ENCODE measurements at places on chromosomes 1 and 21. TPM values are rescaled to one million over a fixed set of nuclear protein-coding genes. Genes with fewer than 3 reads are reported as not detected.

DNA sequence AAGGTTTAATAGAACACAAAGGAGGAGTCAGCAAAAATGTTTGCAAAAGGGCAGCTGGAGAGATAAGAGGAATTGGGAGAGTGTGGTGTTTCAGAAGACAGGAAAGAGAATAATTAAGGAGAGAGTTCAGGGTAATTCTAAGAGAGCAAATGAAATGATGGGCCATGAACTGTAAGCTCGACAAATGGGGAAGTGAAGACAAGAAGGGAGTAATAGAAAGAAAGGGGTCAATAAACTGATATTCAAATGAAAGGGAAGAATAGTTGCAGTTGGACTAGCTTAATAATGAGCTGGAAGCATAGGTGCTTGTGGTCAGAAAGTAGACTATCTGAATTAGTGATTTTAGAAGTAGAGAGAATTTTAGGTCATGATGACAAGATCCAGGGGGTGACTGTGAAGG is 15.6 kb upstream of the RNF220 start:
- no peak overlapping the region for H3K4me3 ChIP-seq
- H3K27ac ChIP-seq = no peak overlapping the region
- DNase-seq = no peak
- H3K4me1 ChIP-seq = no peaks in the 10 kb centered on the region

GRCh38 chr21:28632755-28633408 is 359.8 kb downstream of the LTN1 start:
- H3K36me3 ChIP-seq = no peaks in the 10 kb centered on the region
- H3K27me3 ChIP-seq = no peaks in the 10 kb centered on the region
- no peak for DNase-seq
- H3K4me3 ChIP-seq = no peak overlapping the region

DNA sequence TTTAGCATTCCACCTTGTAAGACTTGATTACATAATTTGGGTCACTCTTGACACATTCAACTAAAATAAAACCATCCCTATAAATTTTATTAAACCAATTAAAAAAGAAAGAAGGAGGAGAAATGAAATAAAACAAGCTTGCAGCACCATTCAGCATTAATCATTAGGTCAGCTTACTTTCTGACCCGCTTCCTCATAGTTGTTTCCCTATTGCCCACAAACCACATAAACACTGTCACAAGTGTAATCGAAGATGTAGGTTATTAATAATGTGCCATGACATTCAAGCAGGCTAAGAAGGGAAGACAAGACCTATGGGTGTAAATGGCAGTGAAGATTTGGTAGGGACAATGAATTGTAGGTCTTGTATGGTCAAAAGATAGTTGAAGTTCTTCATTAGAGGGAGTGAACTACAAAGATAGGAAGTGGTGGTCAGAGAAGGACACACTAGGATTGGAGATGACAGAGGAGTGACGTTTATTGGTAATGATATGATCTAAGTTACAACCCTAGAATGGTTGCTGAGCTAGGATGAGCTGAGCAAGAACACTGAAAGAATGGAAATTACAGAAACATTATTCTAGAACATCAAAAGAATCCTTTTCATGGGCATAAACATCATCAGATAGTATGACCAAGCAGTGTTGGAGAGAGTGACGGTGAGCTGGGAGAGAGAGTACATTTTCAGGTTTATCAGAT is 231.5 kb downstream of the KCNT2 start:
- DNase-seq = no peak
- H3K4me3 ChIP-seq = no peak overlapping the region
- no peaks in the 10 kb centered on the region for H3K36me3 ChIP-seq
- no peaks in the 10 kb centered on the region for H3K4me1 ChIP-seq
- no peaks in the 10 kb centered on the region for H3K27me3 ChIP-seq

DNA sequence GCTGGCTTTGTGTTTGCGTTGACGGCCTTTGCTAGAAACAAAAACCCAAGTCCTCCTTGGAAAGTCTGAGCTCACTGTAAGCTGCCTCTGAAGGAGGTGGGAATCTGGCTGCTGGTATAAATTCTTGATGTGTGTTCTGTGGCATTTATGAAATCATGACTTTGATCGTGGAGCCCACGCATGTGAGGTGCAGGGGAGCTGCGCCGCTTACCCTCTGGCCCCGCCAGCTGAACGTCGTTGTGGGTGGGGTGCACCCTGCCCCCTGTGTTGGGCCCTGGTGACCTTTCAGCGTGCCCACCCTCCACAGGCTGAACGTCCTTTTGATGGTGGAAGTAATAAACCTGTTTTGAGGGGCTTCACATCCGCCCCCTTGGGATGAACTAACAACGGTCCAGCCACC is 21.2 kb upstream of the DIP2A start:
- DNase-seq = no peak
- H3K27me3 ChIP-seq = no peaks in the 10 kb centered on the region
- no peaks in the 10 kb centered on the region for H3K36me3 ChIP-seq
- no peak overlapping the region for H3K4me3 ChIP-seq

AZIN2 gene
- 3.9 TPM for total RNA-seq

- no peak for DNase-seq
- no peak overlapping the region for H3K27ac ChIP-seq
- no peak overlapping the region for H3K4me3 ChIP-seq
- H3K36me3 ChIP-seq = no peaks in the 10 kb centered on the region
- H3K27me3 ChIP-seq = no peaks in the 10 kb centered on the region
- no peaks in the 10 kb centered on the region for H3K4me1 ChIP-seq
These were observed 12.3 kb downstream of the LAPTM5 start for GRCh38 chr1:30745156-30745833.

DNA sequence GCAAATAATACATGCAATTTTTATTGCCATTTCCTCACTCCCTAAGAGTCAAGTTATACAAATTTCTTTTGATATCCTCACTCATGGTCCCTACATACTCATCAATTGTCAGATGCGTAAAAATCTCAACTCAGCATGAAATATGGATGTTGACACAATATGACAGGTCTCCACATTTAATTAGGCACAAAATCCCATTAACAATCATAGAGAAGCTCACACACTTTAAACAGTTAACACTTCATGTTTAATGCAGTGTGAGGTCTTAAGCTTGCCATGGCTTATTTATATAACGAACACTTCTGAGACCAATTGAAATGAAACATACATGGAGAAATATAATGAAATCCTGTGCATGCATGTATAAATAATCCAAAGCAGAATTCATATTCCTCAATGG is 58.6 kb downstream of the GREM2 start:
- no peak for DNase-seq
- H3K27me3 ChIP-seq = no peaks in the 10 kb centered on the region
- no peak overlapping the region for H3K27ac ChIP-seq
- H3K4me3 ChIP-seq = no peak overlapping the region
- H3K36me3 ChIP-seq = no peaks in the 10 kb centered on the region

DNA sequence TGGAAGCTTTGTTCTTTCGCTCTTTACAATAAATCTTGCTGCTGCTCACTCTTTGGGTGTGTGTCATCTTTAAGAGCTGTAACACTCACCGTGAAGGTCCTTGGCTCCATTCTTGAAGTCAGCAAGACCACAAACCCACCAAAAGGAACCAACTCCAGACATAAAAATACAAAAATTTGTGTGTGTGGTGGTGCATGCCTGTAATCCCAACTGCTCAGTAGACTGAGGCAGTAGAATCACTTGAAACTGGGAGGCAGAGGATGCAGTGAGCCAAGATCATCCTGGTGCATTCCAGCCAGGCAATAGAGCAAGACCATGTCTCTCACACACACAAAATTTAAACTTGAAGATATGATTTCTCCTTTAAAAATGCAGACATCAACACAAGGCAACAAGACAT is 1431.7 kb upstream of the B3GALT2 start:
- no peak overlapping the region for H3K4me3 ChIP-seq
- H3K27me3 ChIP-seq = no peaks in the 10 kb centered on the region
- no peak overlapping the region for H3K27ac ChIP-seq
- H3K36me3 ChIP-seq = no peaks in the 10 kb centered on the region
- no peaks in the 10 kb centered on the region for H3K4me1 ChIP-seq

GRCh38 chr1:46749921-46750404 is 31.0 kb upstream of the EFCAB14 start:
- no peaks in the 10 kb centered on the region for H3K36me3 ChIP-seq
- H3K27me3 ChIP-seq = no peaks in the 10 kb centered on the region
- H3K27ac ChIP-seq = no peak overlapping the region
- H3K4me1 ChIP-seq = no peaks in the 10 kb centered on the region
- DNase-seq = no peak

ARMH1 gene
- total RNA-seq = 6.7 TPM

DNA sequence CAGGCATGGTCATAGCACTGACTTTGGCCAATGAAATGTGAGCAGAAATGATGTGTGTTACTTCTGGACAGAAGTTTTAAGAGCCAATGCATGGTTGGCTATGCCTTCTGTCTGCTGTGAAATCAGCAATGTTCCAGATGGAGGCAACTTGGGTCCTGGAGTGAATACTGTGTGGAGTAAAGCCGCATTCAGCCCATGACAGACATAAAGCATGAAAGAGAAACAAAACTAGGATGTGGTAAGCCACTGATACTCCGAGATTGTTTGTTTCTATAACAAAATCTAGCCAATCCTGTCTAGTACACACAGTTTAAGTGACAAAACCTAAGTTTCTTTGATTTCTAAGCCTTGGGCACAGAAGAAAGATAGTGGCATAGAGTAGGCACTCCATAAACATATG is 47.1 kb upstream of the ARHGAP29 start:
- no peak overlapping the region for H3K4me3 ChIP-seq
- no peak overlapping the region for H3K27ac ChIP-seq
- no peaks in the 10 kb centered on the region for H3K27me3 ChIP-seq
- no peaks in the 10 kb centered on the region for H3K36me3 ChIP-seq
- no peaks in the 10 kb centered on the region for H3K4me1 ChIP-seq

- no peak overlapping the region for H3K4me3 ChIP-seq
- H3K36me3 ChIP-seq = no peaks in the 10 kb centered on the region
- no peaks in the 10 kb centered on the region for H3K4me1 ChIP-seq
- H3K27ac ChIP-seq = no peak overlapping the region
These were observed 23.6 kb downstream of the VASH2 start for GRCh38 chr1:212973899-212974298.

Measured in aorta (tissue), 5 donors.